ENCODE measurements at places on chromosomes 6 and 20.

DNA sequence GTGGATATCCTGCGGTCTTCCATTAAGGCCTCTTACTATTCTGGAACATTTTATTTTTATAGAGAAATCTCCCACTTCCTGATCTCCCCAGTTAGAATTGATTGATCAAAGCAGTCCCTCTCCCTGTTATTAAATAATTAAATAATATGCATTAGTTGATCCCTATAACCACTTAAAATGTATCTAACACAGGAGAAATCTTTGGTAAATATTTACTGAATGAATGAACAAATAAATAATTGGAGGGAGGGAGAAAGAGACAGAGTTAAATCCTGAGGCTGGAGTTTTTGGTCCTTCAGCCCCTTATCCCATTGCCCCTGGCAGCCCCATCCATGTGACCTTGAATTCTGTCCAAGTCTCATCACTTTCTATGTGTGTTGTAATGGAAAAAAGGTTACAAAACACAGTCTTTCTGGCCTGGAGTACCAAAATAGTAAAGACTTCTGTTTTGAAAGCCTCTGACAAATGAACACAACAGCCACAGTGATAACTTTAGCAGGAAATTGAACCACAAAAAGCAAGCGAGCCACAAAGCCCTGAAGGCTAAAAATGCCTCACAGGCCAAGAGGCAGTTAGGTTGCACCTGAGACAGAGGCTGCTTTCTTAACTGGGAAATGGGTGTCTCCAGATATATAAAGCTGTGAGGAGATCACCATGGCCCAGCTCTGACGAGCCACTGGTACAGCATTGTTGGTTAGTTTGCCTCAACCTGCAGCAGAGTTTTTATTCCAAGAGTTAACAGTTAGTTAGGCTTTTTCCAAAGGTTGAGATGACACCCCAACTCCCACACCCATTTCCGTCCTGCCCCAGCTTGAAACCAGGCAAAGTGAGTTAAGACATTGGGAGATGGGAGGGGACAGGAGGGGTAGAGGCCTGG, 11.3 kb downstream of the NT5E start:
- no peak for DNase-seq

- DNase-seq, result no peak
These were observed 241.4 kb downstream of the EPHA7 start for GRCh38 chr6:93177918-93178317.

- peak; percentile 59 for DNase-seq
These were observed 1.5 kb upstream of the GRIK2 start for GRCh38 chr6:101391772-101392585.

- DNase-seq, result no peak
These were observed 289.7 kb downstream of the KCNQ5 start for GRCh38 chr6:72911463-72912155.

- no peak for DNase-seq
These were observed 6.4 kb downstream of the ATXN1 start for GRCh38 chr6:16754876-16755275.

- DNase-seq, result no peak
These were observed 17.6 kb downstream of the NTSR1 start for GRCh38 chr20:62726276-62726675.

DNA sequence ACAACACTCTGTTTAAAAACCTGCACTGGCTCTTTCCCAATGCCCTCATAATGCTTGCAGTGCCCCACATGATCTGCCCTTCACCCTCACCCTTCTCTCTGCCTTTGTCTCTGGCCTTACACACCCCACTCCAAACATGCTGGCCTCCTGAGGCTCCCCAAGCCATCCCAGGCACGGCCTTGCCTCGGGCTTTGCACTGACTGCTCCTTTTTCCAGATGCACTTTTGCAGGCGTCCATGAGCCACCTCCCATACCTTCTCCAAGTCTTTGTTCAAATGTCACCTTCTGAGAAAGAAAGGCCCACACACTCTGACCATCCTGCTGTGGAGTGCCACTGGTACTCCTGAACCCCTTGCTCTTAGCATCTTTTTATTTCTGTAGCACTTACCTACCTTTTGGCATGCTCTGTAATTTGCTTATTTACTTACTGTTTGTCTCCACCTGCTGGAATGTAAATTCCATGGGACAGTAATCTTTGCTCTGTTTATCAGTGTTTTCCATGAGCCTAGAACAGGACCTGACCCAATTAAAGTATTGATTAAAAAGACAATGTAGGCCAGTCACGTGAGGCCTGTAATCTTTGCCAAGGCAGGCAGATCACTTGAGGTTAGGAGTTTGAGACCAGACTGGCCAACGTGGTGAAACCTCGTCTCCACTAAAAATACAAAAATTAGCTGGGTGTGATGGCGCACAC, 30.7 kb downstream of the GFRA4 start:
- no peak for DNase-seq

DNA sequence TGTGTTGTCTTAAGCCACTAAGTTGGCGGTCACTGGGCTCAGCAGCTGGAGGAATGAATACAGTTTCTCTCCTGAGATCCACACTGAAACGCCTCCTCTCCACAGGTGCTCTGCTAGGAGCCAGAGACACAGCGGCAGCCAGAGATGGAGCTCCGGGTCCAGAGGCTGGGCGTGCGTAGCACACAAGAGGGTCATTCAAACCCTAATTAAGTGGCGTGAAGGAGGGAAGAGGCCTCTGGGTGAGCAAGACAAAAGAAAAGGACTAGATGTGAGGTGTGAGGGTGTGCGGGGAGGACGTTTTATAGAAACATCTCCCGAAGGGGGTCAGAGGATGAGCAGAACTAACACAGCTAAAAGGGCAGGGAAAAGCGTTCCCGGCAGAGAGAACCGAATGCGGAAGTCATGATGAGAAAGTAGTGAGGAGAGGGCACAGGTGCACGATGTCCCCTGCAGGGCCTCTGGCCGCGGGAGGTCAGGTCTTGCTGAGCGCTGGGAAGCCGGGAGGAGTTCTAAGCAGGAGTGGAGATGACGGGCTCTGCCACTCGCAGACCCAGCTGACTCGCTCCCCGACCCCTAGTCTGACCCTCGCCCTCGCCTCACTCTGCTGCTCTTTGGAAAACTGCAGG, 54.4 kb downstream of the BMP7 start:
- DNase-seq, result peak; percentile 68

DNA sequence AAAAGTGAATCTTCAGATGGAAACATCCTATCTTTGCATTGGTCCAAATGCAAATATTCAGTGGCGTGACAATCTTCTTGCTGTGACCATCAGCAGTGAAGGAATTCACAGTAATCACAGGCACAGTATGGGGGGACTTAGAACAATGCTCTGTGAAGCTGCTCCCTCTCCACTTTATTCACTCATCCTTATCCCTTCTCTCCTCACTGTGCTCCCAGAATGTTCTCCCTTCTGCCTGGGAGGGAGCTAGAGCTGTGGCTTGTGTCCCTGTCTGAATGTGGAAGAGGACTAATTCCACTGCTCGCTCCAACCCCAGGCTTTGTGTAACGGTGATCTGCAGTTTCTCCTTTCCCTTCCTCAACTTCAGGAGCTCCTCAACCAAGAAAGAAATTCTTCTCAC, 243.7 kb downstream of the ALDH8A1 start:
- DNase-seq, result no peak

DNA sequence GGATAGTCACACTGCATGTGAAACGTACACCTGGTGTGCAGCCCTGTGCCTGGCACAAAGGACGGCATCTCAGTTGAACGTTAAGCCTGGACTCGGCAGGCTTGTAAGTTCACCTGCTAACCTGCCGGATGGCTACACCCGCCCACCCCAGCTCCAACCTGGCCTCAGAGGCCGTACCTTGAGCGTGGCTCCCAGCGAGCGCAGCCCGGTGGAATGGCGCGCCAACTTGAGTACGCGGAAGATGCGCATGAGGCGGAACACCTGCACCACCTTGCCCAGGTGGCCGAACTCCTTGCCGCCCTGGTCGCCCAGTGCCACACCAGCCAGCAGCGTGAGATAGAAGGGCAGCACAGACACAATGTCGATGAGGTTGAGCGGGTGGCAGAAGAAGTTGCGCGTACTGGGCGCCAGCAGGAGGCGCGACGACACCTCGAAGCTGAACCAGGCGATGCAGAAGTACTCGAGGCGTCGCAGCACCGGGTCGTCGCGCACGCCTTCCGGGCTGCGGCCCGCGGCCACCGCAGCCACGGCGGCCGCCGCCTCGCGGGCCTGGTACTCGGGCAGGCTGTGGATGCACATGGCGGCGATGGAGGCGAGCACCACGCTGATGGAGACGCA, 3.3 kb downstream of the KCNS1 start:
- DNase-seq, result peak; percentile 67

- DNase-seq, result no peak
These were observed 126.4 kb downstream of the OPRM1 start for GRCh38 chr6:154165478-154165877.

DNA sequence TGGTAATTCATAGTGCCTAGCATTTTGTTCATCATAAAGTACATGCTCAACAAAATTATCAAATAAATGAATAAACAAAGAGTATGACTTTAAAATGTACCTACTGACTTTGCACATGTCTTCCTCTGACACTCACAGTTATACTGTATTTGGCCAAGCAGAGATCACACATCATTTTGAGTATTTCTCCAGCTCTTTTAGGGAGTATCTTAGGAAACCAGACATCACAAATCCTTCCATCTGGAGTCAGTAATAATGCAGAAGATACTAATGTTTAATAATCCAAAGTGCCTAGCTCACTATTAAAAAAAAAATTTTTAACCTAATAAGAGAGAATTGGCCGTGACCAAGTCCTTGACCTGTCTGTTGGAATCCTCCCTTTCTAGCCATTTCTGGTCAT, 154.6 kb downstream of the ZNF217 start:
- DNase-seq, result no peak

DNA sequence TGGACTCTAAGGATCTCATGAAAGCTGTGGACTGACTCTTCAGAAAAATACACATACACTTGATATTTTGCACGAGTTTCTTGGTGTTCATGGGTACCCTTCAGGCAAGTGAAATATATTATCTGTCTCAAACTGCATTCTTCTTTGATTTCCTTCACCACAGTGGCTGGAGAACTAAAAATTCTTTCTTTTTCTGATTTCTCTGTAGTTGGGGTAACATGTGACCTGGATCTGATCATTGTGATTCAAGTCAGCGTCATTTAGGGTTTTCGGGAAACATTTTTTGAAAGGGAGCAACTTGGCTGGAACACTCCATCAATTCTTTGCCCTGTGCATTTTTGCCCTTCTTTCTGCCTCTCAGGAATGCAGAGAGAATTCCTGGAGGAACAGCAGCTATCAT, 205.8 kb downstream of the OR2B2 start:
- no peak for DNase-seq

GRCh38 chr6:97469451-97469850, 186.4 kb upstream of the MMS22L start:
- no peak for DNase-seq

GRCh38 chr20:32112841-32113240, 3.3 kb downstream of the TM9SF4 start:
- no peak for DNase-seq

DNA sequence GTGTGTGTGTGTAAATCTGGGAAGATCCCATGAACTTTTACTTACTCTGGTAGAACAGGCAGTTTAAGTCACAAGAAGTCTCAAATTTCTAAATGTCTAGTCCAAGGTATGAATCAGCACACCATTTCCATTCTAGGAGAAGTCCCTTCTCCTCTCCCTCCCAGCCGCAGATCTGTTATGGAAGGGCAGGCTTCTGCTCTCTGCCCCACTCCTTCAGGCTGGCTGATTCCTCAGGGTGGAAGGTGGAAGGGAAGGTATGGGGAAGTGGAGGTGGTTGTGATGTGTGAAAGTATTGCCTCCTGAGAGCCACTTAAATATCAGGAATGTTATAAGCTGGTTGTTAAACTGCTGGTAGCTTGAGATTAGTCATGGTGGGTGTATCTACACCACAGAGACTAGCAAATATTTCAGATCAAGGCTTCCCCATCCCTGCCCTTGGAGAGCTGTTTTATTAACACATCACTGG, 44.5 kb upstream of the LAMA4 start:
- no peak for DNase-seq

DNA sequence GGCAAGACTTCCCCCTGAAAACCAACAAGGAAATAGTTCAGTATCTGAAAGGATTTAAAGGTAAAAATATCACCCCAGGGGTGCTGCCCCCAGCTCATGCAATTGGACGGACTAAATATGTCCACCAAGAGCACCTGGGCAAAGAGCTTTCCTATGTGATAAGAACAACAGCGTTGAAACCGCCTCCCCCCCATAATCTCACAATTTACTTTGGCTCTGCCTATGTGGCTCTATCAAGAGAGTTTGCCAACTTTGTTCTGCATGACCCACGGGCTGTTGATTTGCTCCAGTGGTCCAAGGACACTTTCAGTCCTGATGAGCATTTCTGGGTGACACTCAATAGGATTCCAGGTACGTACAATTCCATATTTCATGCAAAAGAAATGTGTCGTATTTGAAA, 35.8 kb downstream of the GCNT2 start:
- DNase-seq, result no peak

GRCh38 chr6:63023726-63024125, 187.5 kb upstream of the FKBP1C start:
- no peak for DNase-seq

DNA sequence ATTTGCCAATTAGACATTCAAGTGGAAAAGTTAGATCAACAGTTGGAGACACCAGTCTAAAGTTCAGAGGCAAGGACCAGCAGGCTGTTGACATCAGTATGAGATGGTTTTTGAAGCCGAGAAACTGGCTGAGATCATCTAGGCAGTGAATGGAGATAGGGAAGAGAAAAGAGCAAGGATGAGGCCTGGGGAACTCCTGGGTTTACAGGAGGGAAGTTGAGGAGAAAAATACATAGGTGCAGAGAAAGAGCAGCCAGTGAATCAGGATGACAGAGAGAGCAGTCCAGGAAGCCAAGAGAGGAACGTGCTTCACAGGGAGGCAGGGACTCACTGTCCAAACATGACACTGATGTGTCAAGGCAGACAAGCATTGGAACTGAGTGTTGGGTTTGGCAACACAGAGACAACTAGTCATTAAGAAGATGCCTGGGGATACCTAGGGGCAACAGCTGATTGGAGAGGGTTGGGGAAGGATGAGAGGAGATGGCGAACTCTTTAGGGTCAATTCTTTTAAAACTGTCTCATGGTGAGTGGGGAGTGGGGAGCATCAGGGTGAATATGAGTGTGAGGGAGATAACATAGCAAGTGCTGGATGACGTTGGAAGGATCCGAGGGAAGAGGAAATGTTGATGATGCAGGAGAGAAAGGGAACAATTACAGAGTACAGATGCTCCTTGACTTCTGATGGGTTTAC, 13.2 kb upstream of the SALL4 start:
- DNase-seq, result no peak

All from eye (tissue), 1 donor.